Stimulated activated naive CD4-positive, alpha-beta T cell treated with Interleukin-2 at 50 U/mL for 16 hours (primary cell): ENCODE measurements at places on chromosomes 3 and 15.
A peak's percentile ranks its signal among the peaks of the same experiment; 100 is the strongest.

DNA sequence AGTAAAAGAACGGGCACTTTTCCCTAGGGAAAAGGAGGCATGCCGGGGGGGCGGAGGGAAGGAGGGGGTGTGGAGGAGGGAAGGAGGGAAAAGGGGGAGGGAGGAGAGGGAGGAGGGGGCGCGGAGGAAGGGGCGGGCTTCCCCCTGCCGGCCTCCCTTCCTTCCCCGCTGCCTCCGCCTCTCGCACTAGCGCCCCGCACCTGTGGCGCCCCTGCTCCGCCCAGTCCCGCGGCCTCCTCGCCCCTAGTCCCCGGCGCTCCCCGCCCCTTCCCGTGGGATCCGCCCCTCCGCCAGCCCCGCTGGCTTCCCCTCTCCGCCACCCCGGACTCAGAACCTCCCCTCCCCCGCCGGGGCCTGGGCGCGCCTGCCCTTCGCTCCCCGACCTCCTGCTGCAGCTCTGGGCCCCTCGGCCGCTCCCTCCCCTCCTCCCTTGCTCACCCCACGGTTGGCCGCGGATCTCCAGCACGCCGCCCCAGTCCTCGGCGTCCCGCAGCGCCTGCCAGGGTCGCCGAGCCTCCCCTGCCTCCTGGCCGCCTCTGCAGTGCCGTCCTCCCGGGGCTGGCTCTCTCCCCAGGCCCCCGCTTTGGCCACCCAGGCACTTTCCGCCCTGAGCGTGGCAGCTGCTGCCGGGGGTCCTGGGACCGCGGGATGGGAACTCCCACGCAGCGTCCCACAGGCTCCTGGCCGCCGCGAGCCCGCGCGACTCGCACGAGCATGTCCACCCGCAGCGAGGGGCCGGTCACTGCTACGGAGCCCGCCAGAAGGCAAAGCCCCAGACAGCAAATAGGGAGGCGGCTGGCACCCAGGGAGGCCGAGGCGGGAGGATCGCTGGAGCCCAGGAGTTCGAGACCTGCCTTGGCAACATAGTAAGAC, 147.4 kb downstream of the TJP1 start:
- DNase-seq: no peak

DNA sequence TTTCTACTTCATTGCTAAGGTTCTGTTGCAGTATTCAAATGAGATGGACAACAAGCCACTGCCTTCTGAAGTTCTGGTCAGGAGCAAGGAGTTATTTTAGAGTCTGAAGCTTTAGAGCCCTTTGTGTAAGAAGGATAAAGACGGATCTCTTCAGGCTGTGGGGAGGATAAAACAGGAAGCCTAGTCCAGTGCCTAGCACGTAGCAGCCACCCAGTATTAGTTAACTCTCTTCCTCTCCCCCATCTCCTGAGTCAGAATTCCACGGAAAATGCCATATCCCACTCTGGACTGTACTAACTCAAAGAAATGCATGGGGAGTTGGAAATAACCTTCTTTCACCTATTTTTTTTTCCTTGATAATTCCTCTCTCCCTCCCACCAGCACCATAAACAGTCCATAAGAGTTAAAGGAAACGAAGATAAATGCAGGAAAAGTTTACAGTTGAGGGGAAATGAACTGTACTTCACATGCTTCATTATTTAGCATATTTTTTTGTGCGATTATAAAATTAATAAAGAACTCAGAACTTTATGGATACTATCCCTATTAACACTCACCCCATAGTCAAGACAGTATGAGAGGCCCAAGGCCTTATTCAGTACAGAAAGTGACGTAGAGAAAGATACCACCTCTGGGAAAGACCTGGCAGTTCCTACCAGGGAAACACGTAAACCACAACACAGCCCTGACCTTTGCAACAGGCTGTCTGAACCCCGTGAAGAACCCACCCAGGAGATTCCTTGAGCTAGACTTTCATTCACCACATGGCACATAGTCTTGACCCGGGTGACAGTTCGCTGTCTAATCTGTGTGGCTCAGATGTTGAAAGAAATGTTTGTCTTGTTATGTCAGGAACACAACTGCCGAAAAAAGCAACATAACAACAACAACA, 9.2 kb downstream of the IGF2BP2 start:
- no peak for DNase-seq

DNA sequence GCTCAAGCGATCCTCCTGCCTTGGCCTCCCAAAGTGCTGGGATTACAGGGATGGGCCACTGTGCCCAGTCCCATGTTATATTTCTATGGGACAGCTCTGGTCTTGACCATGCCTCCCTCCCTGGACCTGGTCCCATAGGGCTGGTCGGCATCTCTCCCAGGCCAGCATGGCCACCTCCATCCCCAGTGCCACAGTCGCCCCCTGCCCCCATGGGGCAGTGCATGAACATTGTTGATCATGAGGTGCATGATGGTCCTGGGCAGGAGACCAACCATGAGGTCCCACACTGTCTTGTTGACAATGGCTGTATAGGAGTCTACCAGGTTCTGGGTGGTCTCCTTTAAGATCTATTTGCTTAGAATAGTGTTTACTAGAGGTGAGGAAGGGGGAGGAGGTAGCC, 6.5 kb downstream of the RPS17 start:
- DNase-seq: no peak

- no peak for DNase-seq
These were observed 117.3 kb downstream of the RFTN1 start for GRCh38 chr3:16396202-16396601.

DNA sequence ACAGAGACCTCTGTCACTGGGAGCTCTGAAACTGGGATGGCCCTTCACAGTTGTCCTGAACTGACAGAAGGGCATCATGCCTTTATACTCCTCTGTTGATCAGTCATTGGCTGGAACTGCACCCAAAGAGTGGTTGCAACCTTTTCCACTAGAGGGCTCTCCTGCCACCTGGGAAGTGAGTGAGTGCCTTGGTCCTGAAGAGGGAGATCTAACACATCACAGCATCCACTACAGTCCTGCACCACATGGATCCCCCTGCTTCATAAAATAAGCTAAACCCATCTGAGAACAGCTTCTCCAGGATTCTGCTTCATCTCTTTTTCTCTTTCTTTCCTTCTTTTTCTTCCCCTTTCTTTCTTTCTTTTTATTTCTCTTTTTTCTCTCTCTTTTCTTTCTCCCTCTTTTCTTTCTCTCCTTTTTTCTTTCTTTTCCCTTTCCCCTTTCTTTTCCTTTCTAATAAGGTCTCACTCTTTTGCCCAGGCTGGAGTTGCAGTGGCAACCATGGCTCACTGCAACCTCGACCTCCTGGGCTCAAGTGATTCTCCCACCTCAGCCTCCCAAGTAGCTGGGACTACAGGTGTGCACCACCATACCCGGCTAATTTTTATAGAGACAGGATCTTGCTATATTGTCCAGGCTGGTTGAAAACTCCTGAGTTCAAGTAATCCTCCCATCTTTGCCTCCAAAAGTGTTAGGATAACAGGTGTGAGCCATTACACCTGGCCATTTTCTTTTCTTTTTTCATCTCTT, 42.8 kb upstream of the RAF1 start:
- DNase-seq: peak; percentile 42

DNA sequence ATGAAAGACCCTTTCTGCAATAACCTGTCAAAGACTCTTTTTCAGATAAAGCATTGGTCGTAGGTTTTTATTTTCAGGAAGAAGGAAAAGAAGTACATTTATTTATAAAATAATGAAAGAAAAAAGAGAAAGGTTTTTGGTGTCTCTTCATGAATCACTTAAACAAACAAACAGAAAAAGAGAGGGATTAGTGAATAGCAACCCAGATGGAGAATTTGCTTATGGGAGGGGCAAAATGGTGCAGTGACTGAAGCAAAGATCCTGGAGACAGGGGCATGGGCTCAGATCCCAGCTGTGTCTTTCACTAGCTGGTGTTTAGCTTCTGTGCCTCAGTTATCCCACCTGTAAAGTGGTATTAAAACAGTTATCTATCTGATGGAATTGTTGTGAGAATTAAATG, 78.6 kb upstream of the PFN2 start:
- no peak for DNase-seq

DNA sequence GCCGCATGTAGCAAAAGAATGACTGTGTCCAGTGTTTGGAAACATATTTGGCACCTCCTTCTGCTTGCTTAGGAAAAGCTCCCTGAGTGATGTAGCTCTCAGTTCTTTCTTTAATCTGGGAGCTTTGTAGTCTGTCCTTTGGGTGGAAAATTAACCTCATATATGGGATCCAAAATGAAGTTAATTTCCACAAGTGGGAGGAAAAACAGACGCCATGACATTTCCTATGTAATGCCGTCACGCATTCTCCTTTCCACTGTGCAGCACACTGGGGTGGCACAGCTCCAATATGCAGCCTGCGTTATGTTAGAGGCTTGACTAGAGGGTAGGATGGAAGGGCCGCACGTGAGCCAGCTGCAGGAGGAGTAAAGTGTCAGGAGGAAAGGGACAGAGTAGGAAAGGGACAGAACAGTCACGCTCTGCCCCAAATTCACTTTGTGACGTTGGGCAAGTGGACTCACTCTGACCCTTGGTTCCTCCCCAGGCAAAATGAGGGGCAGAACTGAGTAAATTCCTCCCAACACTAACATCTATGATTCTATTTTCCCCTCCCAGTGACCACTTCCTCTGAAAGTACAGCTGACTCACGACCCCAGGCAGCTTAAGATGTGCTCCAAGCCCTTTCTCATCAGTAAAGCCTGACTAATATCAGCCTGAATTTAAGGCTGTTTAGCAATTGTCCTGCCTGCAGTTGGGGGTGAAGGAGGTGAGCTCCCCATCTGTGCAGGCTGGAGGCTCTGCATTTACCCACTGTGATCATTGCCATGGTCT, 176.5 kb upstream of the PFN2 start:
- DNase-seq: no peak

- DNase-seq: no peak
These were observed 110.6 kb upstream of the TSPAN3 start for GRCh38 chr15:77181305-77182074.

DNA sequence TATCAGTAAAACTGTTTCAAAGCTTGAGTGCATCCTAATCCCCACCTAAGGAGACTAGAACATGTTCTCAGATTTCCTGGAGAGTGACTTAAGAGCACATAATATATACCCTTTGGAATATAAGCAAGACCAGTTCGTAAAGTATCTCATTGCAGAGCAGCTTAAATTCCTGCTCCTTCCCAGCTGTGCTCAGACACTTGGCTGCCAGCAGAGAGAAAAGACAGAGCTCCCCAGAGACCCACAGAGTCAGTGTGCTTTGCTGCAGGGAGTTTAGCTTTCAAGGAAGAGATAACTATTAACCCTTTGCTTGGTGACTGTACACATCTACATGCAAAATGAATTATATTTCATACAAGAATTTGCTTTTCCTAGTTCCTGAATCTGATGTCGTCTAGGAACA, 338.1 kb upstream of the ARHGEF26 start:
- DNase-seq: no peak

DNA sequence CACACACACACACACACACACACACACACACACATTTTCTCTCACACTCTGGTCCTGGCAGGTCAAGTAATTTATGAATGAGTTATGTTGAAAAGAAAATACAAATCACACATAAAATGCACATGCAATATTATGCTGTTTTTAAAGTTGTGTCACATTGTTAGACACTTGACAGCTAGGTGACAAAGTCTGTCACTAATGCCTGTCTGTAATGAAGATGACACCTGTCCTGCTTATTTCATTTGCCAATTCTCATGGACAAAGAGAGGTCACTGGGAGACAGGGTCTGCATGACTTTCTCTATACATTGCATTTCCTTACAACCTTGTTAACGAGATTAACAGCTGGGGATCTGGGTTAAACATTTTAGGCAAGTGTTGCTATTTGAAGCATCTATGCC, 71.2 kb downstream of the ARPP21 start:
- DNase-seq: no peak

- DNase-seq: no peak
These were observed 30.4 kb downstream of the PSTPIP1 start for GRCh38 chr15:77025083-77025901.

DNA sequence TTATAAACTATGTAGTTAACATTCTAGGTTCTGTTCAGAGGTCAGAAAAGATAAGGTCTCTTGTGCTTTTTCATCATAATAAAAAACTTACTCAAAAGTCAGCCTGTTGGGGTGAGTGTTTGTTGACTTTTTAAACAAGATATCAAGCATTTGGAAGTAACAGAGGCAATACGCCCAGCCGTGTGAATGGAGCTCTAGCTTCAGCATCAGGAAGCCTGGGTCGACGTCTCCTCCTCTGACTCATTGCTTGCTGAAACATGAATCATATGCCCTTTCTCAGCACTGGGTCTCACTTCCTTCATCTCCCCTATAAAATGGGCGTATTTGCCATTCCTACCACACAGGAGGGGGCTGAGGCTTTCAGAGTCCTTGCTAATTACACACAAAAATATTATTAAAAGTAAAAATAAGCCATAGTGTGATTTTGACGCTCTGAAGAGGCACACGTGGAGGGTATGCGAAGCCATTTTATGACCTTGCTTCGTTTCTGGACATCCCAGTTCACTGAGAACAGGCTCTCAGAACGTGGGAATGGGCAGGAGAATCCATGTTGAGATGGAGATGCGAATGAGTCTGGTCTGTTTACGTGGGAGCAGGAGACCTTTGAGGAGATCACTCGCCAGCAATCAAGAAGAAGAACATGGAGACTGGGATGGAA, 220.8 kb upstream of the TPRG1 start:
- DNase-seq: peak; percentile 16

DNA sequence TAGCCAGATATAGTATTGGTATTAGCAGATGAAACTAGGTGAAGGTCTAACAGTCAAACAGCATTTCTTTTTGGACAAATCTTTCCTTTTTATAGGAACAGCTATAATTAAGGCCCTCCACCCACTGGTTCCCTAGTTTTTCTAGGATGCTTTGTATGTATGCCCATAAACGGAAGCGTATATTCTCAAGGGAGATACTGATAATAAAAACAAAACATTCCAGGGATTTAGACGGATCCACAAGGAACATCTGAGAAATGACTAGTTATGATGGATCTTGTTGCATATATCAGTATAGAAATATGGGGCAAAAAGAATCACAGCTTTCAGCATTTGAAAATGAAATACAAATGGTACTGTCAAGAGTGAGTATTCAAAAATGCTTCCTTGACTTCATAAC, 22.5 kb downstream of the LRRC28 start:
- no peak for DNase-seq

- no peak for DNase-seq
These were observed 168.0 kb upstream of the GMNC start for GRCh38 chr3:191030491-191030890.

DNA sequence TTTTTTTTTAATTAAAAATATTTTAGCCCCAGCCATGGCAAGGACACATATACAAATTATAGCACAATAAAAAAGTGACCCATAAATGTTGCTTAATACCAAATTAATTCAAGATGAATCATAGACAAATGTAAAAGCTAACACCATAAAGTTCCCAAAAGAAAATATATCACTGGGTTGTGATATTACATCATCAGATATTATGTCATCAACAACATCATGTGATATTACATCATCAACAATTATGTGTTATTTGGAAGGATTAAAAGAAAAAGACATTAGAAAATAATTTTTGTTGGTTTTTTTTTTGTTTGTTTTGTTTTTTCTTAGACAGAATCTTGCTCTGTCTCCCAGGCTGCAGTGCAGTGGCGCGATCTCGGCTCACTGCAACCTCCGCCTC, 34.5 kb upstream of the ABHD10 start:
- DNase-seq: no peak

GRCh38 chr15:77032052-77032646, 37.2 kb downstream of the PSTPIP1 start:
- no peak for DNase-seq
